ENCODE measurements at places on chromosomes 11 and 22.

DNA sequence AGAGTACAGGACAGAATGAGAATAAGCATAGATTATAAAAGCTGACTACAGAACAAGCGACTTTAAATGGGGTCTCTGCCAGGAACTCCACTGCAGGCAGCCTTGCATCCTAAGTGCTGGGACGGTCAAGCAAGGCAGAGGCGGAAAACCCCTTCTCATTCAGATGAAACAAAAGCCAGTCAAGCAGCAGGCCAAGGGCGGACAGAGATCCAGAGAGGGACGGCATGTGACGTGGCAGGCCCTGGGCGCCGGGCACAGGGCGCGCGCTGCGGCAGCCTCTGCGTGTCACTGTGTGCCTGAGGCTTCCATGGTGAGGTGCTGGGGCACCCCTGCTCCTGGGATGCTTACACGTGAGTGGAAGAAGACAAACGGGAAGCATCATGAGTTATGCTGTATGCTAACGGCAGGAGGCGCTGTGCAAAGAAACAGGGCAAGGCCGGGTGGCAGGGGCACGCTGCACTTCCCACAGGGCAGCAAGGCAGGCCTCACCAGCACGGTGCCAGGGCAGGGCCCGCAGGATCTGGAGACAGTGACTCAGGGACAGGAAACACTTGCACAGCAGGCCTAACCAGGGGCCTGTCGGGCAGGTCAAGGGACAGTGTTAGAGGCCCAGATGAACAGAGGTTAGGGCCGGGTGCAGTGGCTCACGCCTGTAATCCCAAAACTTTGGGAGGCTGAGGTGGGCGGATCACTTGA is 6.2 kb downstream of the TOLLIP start:
- DNase-seq, result no peak

DNA sequence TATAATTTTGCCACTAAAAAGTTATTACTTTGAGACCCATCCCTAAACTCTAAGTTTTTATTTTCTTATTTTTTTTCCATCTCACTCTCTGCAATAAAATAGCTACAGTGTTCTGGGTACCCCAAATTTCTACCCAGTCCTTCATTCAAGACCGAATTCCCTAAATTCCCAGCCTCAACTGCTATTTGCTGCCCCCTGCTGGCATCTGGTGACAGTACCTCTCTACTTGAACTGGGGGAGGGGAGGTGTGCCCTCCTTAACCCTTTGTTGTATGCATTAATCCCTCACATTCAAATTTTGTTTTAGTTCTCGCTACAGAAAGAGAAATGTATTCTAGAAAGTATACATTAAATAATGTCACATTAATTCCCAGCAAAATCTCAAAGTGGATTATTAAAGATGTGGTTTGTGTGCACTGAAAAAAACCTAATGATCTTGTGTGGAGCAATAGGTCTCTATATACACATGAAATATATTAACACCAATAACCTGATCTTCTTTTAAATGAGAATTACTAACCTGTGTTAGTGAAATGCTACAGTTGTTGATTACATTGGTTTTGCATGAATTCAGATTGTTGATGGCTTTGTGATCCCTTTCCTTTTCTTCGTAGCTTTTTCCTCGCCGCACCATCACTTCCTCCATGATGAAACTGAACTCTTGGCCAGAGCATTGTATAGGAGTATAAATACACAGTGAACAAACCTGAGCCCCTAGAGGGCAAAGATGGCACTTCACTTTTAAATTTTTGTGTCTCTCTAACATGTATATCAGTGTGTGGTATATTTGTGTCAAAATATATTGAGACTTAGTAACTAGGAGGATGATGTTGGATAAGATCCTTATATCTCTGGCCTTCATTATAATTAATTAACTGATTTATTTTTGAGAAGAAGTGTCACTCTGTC is 590.0 kb downstream of the METTL15 start:
- DNase-seq, result peak; percentile 41

- no peak for DNase-seq
These were observed 50.5 kb upstream of the POU2AF2 start for GRCh38 chr11:111194860-111195568.

- DNase-seq, result no peak
These were observed 3.3 kb upstream of the LIN7C start for GRCh38 chr11:27509908-27510307.

- no peak for DNase-seq
These were observed 104.0 kb downstream of the ARHGAP42 start for GRCh38 chr11:100791103-100791502.

DNA sequence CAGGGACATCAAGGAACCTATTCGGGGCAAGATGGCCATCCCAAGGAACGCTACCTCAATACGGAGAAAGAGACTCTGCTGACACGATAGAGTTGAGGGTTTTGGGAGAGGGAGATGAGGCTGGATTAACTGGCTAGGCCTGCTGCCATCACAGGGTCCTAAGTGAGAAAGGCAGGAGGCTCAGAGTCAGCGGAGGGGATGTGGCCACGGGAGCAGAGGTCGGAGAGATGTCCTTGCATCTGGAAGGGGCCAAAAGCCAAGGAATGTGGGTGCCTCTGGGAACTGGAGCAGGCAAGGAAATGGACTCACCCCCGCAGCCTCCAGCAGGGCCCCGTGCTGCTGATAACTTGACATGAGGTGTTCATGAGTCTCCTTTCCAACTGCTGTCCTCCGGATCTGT is 31.0 kb upstream of the RFPL3 start:
- peak; percentile 24 for DNase-seq

- DNase-seq, result no peak
These were observed 9.5 kb downstream of the ALDH3B2 start for GRCh38 chr11:67664696-67665540.

- DNase-seq, result peak; percentile 78
These were observed 10.7 kb upstream of the RPS3 start for GRCh38 chr11:75388386-75389275.

DNA sequence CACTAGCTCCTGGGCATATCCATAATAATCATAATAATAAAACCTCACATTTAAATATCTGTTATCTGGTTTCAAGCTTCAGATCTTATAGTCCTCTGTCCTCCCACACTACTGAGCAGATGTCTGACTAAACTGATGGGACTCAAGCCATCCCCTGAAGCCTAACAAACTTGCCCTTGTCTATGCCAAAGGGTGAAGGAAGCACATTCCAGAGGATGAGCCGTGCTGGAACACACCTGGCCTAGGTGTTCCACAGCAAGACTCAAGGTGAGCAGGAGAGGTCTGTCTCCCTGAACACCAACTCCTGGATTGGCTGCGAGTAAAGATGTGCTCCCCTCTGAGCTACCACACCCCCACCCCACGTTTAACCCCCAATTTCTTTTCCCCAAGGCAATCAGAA is 14.7 kb downstream of the SCUBE2 start:
- no peak for DNase-seq

DNA sequence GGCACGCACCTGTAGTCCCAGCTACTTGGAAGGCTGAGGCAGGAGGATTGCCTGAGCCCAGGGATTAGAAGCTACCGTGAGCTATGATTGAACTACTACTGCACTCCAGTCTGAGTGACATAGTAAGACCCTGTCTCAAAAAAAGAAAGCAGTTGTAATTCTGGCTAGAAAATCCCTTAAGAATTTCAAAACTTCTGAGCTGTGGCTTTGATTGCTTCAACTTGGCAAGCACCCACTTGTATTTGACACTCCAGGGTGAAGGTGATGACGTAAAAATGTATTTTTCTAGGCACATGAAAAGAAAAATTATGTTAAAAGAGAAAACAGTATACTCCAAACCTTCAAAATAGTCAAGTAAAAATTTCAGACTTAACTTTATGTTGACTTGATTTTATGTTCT is 23.6 kb upstream of the ALKBH3 start:
- DNase-seq, result no peak

DNA sequence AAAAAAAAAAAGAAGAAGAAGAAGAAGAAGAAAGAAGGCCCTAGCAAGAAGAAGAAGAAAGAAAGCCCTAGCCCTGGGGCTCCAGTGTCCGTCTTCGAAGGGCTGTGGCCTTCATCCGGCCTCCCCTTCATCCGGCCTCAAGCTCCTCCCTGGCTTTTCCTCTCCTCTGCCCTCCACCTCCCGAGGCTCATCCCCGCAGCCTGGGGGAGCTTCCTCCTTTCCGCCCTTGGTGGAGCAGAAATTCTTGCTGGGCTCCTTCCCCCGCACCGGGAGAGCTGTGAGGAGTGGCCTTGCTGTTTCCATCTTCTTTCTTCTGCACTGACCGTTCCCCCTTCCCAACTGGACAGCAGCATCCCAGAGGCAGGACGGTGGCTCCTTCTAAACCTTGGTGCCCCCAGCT is 9.5 kb upstream of the LTO1 start:
- peak; percentile 51 for DNase-seq

- no peak for DNase-seq
These were observed 42.6 kb upstream of the SMCO4 start for GRCh38 chr11:93585758-93586157.

DNA sequence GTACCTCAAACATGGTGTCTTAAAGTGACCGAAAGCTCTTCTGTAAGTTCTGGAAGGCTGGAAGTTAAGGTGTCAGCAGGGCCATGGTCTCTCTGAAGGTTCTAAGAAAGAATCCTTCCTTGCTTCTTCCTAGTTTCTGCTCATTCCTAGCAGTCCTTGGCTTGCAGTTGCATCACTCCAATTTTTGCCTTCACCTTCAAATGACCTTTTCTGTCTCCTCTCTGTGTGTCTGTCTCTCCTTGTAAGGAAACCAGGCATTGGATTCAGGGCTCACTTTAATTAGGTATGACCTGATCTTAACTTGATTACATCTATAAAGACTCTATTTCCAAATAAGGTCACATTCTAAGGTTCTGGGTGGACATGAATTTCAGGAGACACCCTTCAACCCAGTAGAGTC is 8.7 kb downstream of the AASDHPPT start:
- DNase-seq, result no peak

DNA sequence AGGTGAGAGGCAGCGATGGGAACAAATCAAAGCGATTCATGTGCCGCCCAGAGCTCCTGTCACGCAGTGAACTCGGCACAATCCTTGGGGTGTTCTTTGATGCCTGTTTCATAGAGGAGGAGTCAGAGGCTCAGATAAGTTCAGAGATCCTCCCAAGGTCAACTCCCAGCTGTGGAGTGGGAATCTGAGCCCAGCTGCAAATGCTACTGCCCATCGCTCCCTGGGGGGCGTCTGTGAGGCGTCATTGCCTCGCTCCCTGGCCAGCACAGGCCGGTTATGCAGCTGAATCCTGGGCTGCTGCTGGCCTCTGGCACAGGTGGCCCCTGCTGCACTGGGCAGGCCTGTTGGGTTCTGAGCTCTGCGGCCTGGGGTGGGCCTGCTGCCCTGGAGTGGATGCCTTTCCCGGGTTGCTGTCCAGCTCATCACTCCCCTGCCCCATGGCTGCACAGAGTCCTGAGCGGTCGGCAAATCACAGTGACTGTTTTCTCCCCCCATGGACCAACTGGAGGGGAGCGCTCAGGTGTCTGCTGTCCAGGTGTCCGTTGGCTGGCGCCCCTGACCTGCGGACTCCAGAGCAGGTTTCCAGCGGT is 36.3 kb upstream of the SHISAL1 start:
- no peak for DNase-seq

GRCh38 chr11:61564936-61565696 is 15.8 kb downstream of the SYT7 start:
- DNase-seq, result no peak

Data from tibial artery (tissue), 4 donors.